Epithelial cell of esophagus (primary cell): ENCODE measurements at places on chromosomes 16 and 17.

DNA sequence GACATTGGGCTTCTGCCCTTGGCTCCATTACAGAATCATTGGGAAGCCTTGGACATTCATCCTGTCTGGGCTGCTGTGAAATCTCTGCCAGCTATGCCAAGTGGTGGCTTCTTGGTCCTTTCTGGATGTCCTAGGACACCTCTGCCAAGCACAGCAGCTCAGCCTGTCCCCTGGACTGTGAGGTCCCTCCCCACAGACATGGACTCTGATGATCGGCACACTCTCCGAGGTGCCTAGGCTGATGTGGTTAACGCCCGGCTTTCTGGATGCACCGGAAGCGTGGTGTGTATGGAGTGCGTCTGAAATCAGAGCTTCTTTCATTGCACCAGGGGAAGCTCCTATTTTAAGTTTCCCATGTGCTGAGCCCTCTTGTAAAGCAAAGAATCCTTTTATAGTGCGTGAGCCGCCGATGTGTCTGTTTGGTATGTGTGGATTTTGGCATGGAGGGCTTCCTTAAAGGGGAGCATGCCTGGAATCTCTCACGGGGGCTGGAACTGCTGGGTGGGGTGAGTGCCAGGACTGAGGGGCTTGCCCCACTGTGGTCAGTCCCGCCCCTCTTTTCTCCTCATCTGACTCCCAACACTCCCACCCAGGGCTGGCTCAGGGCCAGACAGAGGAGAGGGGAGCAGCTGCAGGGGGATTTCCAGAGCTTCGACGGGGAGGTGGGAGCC is 7.0 kb upstream of the ARHGAP23 start:
- no peak for DNase-seq

DNA sequence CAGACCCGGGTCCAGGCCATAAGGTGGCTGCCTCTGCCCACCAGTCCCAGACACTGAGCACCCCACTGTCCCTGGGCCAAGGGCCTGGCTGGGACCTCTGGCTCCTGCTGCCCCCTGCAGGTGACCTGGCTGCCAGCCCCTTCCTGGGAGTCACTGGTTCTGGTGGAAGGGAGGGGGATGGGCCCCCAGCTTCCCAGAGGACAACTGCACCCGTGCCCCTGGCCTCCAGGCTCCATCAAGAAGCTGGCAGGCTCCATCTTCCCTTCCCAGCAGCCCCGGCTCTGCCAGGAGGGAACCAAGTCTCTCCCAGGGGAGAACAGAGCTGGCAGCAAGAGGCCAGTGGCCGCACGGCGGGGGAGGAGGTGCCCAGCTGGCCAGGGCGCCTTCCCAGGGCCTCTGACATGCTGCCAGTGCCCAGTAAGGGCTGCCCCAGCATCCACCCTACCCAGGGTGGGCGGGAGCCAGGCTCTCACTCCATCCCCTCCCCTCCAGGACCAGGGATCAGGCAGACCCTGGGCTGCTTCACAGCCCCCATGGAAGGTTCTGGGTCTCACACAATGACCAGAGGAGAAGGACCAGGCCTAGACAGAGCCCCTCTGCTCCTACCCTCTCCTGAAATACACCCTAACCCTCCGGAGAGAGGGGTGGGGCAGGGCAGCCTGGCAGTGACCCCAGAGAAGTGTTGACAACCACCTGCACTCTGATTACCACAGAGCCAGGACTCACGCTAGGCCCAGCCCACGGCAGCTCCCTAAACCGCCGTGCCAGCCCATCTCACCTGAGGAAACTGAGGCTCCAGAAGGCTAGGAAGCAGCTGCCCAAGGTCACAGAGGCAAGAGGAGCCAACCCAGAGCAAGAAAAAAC is 3.6 kb downstream of the CLUH start:
- no peak for DNase-seq

DNA sequence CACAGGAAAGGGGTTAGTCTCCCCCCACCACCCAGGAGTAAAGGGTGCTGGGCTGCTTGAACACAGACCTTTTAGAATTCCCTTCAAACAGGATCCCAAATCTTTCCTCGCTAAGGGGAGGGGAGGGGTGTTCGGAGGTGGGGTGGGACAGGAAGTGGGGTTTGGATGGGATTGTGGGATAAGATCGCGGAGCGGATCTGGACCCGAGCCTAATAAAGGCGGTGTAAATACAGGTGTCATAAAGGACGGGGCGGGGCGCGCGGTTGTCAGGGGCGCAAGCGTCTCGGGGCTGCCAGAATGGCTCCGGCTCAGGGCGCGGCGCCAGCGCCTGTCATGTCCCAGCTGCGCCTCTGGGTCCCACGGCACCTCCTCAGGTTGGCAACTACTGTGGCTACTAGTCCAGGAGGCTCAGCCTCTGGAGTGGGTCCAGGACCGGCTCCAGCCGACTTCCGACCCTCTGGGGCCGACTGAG is 59.8 kb upstream of the FBXO47 start:
- DNase-seq: peak; percentile 37

DNA sequence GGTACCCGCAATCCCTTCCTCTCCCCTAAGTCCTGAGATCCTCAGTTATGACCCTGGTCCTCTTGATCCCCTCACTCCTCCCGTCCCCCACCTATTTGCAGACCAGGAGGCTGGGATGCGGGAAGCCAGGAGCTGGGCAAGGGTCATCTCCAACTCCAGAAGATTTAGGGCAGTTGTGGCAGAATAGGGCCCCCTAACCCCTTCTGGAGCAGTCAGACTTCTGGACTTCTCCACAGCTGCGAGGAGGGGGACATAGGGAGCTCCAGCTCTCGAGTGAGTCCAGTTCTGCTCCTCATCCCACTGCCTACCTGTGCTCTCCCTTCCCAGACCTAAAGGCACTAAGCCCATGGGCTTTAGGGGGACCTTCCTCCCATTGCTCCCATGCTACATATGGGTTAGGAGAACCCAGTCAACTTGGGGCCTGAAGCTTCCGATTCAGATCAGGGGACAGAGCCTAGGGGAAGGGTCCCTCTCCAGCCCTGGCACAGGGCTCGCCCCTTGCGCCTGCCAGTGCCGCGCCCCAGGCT is 1.3 kb downstream of the WNK4 start:
- DNase-seq: no peak

GRCh38 chr17:82502207-82502606 is 17.3 kb upstream of the FOXK2 start:
- DNase-seq: peak; percentile 90

DNA sequence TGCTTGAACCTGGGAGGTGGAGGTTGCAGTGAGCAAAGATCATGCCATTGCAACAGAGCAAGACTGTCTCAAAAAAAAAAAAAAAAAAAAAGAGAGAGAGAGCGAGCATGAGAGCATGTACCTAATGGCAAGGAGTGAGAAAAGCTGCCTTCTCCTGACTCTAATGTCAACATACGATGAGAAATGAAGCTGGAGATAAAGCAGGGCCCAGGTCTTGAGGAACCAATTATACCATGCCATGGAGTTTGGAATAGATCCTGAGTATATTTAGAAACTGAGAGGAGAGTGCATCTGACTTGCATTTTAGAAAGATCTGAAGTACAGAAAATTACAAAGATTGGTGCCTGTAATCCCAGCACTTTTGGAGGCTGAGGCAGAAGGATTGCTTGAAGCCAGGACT is 3.8 kb upstream of the MAP2K6 start:
- no peak for DNase-seq

GRCh38 chr17:30808785-30809286 is 15.7 kb downstream of the CRLF3 start:
- DNase-seq: no peak

DNA sequence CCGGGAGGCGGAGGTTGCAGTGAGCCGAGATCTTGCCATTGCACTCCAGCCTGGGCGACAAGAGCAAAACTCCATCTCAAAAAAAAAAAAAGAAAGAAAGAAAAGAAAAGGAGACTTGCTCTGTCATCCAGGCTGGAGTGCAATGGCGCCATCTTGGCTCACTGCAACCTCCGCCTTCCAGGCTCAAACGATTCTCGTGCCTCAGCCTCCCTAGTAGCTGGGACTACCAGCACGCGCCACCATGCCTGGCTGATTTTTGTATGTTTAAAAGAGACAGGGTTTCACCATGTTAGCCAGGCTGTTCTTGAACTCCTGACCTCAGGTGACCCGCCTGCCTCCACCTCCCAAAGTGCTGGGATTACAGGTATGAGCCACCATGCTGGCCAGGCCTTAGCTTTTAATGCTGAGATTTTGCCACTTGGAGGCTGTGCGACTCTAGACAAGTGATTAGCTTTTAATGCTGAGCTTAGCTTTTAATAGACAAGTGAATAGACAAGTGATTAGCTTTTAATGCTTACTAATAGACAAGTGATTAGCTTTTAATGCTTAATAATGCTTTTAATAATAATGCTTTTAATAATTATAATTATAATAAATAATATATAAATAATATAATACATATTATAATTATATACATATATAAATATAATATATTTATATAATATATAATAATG is 9.6 kb downstream of the LDAF1 start:
- DNase-seq: no peak

- DNase-seq: peak; percentile 49
Observed at GRCh38 chr17:17781591-17782496, 54.9 kb downstream of the SREBF1 start.

GRCh38 chr17:15649861-15650421 is 30.4 kb upstream of the FBXW10B start:
- DNase-seq: peak; percentile 78

DNA sequence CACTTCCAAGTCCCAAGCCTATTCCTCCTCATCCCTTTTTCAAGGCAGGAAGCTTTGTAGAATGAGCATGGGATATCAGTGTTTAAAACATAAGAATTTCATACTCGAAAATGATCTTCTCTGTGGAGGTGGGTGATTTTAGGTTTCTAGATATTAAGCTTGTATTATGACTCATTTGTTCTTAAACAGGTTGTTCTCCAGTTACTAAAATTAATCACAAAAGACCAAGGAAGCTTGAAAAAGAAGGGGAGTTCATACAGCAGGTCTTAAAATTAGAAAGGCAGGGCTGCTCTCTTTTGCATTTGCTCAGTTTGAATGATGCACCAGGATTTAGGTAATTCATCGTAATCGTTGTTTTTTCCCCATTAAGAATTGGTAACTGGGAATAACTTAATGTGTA is 208.7 kb downstream of the PRKCA start:
- DNase-seq: no peak

DNA sequence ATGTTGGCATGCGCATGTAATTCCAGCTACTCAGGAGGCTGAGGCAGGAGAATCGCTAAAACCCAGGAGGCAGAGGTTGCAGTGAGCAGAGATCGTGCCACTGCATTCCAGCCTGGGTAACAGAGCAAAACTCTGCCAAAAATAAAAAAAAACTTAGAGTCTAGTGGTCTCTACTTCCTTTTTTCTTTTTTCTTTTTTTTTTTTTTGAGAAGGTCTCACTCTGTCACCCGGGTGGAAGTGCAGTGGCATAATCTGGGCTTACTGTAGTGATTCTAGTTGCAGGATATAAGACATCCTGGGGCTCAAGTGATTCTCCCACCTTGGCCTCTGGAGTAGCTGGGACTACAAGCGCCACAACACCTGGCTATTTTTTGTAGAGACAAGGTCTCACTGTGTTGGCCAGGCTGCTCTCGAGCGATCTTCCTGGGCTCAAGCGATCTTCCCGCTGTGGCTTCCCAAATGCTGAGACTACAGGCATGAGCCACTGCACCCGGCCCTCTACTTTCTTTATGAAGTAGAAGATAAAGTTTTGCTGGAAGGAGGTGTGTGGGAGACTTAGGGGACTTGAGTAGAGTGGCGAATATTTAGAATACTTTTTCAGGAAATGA is 47.9 kb upstream of the TAOK1 start:
- no peak for DNase-seq

DNA sequence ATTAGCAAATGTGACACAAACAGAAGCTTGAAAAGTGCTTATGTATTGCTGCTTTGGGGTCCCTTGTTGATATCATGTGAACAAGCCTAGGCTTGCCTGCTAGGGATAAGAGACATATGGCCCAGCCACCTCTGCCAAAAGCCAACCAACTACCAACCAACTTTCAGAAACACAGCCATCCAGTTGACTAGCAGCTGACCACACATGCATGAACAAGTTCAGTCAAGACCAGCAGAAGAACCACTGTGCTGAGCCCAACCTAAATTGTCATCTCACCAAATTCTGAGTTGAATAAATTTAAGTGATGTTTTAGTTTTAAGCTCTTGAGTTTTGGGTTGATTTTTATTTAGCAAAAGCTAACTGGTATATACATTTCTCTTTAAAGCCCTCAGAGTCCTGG is 3.5 kb downstream of the ERN2 start:
- DNase-seq: no peak

DNA sequence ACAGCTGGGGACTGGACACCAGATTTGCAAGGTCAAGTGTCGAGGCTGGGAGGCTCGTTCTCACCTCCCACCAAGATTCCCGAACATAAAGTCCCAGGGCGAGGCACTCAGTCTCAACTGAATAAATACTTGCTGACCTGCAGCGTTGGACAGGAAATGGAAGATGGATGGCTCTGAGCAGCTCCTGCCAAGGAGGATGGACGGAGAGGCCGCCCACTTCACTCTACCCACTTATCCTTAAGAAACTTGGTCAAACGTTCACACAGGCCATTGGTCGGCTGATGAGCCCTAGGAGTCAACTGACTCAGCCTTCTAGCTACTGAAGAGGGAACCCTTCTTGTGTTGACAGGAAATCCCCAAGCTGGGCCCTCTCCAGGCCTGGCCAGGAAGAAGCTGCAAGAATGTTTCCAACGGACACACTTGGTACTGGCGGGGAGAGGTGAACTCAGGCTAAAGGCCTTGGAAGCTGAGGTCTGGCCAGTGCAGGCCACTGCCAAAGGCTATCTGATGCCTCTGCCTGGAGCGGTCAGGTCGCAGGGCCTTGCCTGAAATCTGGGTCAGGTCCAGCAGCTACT is 50.0 kb downstream of the VAC14 start:
- DNase-seq: no peak

GRCh38 chr16:27747946-27748345 is 198.0 kb downstream of the KATNIP start:
- DNase-seq: no peak

DNA sequence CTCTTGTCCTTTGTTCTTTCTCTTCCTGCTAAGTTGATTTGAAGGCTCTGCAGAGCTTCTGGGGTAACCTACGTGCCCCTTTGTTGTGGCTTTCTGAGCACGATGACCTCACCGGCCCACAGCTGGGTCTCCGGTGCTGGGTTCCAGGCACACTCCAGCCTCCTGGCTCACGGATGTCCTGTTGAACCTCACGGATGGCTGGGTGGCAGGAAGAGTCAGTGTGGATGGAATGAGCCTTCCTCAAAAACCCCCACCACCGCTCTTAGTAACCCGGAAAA is 116.0 kb downstream of the SOCS1 start:
- no peak for DNase-seq

DNA sequence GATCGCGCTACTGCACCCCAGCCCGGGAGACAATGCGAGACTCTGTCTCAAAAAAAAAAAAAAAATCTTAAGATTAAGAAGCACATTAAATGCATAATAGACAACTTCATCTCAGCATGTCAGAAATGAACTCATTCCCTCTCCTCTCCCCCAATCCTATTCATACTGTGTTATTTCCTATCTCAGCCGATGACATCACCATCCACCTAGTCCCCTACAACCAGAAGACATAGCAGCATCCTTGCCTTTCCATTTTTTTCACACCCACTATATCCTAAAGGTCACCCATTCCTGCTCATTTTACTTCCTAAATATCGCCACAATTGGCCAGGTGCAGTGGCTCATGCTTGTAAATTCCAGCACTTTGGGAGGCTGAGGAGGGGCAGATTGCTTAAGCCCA is 81.3 kb downstream of the RPGRIP1L start:
- DNase-seq: no peak
